Astrocyte of the spinal cord (primary cell): ENCODE measurements at places on chromosomes 3 and 15.

GRCh38 chr3:47280519-47280918, 2.1 kb downstream of the KIF9 start:
- no peak for DNase-seq

GRCh38 chr3:166444336-166444735, 607.1 kb upstream of the BCHE start:
- DNase-seq: no peak

- DNase-seq: peak; percentile 62
Observed at GRCh38 chr15:59691194-59691805, 2.2 kb upstream of the BNIP2 start.

DNA sequence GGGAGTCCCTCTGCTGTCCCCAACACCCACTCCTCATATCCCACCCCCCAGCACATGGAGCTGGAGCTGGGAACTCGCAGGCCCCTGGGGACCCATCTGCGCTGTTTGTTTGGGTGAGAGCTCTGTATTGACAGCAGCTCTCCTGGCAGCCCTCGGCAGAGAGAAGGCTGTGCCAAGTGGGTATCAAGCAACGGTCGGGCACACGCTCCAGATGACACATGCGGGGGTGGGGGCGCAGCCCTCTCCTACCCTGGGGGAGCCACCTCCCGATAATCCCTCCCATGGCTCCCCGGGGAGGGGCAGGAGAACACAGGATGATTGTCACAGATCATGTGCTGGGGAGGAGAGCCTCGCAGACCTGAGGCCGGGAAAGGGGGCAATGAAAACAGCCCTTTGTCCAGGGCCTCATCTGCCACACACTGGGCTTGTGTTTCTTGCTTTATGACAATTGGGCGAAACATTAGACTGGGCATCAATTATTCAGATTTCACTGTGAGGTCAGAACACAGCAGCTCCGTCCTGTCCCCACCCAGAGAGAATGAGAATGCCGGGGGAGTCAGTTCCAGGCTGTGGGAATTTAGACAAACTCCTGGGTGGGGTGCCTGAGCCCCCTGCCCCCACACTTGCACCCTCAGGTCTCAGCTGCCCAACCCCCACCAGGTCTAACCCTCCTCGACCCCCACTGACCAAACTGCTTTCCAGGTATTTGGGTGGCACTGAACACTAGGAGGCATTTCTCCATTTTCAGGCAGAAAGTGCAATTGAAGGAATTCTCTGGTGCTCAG, 46.4 kb upstream of the KLF13 start:
- DNase-seq: no peak

DNA sequence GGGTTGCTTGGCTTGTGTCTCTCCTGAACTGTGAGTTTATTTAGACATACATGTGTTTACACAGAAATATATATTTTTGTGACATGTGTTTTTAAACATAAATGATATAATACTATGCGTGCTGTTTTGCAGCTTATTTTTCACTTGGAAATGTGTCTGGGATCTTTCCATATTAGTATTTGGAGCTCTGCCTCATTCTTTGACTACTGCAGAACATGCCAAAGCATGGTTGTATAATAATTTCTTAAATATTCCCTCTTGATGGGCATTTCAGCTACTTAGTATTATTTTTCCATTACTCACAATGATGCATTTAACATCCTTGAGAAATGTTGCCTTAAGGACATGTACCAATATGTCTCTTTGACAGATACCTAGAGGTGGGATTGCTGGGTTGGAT, 19.5 kb downstream of the ANAPC13 start:
- DNase-seq: no peak

GRCh38 chr15:39468828-39469227, 112.1 kb upstream of the THBS1 start:
- no peak for DNase-seq

DNA sequence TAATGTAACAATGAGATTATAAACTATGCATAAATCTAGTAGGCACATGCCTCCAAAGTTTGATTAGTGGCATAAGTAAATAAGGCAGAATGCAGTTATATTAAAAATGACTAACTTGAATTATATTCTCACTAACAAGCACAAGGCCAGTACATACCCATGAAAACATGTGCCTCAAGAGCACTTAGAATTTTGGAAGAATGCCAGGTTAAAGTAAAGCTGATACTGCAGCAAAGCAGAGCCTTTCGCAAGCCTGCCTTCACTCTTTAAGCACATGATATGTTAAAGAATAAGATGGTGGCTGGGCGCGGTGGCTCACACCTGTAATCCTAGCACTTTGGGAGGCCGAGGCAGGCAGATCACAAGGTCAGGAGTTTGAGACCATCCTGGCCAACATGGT, 49.0 kb downstream of the KBTBD12 start:
- no peak for DNase-seq

- DNase-seq: no peak
Observed at GRCh38 chr3:31724651-31725050, 191.9 kb downstream of the STT3B start.

DNA sequence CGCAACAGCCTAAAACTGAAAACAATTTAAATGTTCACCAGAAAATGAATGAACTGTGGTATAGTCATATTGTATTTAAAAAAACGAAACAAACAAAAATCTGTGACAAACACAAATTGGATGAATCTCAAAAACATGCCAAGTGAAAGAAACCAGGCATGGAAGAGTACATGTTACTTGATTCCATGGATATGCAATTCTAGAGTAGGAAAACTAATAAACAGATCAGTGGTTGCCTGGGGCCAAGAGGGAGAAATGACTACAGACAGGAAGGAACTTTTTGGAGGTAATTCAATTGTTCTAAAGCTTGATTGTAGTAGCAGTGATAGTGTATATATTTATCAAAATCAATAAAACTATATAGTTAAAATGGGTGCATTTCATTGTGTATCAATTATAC, 16.8 kb downstream of the UBE3A start:
- no peak for DNase-seq

- no peak for DNase-seq
Observed at GRCh38 chr3:117545484-117545883, 835.9 kb downstream of the TUSC7 start.

DNA sequence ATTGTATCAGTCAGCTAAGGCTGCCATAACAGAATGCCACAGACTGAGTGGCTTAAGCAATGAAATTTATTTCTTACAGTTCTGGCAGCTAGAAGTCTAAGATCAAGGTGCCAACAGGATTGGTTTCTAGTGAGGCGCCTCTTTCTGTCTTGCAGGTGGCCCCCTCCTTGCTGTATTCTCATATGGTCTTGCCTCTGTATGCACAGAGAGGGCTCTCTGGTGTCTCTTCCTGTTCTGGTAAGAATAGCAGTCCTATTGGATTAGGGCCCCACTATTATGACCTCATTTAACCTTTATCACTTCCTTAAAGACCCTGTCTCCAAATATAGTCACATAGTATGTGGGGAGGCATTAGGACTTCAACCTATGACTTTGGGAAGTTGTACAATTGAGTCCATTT, 253.9 kb downstream of the EDEM1 start:
- no peak for DNase-seq

DNA sequence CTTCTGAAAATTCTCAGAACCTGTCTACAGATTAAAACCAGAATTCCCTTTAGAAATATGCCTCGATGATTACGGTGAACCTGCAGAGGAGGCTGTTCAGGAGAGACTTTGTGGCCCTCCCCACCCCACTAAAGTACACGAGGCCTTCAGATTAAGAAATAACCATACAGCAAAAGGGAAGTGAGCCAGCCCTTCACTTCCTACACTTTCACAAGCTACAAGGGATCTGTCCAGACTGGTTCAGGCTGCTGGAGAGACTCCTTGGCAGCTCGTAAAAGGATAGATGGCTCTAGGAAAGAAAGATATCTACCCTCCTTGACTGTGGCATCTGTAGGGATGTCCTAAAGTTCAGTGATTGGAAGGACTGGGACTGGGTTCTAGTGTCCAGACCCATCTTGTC, 102.6 kb downstream of the ALDH1A2 start:
- DNase-seq: no peak

GRCh38 chr3:157672061-157672460, 168.8 kb upstream of the VEPH1 start:
- no peak for DNase-seq

- no peak for DNase-seq
Observed at GRCh38 chr3:194054540-194054939, 81.4 kb upstream of the HES1 start.

- DNase-seq: no peak
Observed at GRCh38 chr3:134625462-134625861, 25.4 kb downstream of the KY start.

GRCh38 chr3:78613421-78613879, 1154.3 kb downstream of the ROBO1 start:
- DNase-seq: no peak

DNA sequence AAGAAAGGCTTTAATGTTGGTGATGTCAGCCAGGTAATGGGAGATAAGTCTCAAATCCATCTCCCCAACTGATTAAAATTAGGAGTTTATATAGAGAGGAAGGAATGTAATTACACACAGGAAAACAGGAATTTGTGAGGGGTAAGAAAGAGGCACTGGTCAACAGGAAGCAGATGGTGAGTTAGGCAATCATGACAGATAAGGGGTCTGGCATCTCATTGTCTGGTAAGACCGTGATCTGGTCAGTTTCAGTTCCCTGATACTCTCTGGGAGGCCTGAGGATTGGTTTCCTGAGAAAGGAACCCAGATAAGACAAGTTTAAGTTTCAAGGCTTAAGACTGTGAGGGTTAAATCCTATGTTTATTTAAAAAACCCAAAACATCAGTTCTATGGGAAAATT, 414.7 kb upstream of the ARRDC4 start:
- DNase-seq: no peak

GRCh38 chr3:120646771-120647432, 35.1 kb downstream of the HGD start:
- no peak for DNase-seq

GRCh38 chr15:98382139-98382538, 266.2 kb upstream of the IGF1R start:
- DNase-seq: no peak

GRCh38 chr3:78857494-78858111, 910.2 kb downstream of the ROBO1 start:
- no peak for DNase-seq

GRCh38 chr15:61086012-61086411, 143.1 kb downstream of the RORA start:
- DNase-seq: no peak

GRCh38 chr3:102532901-102533300, 98.1 kb downstream of the ZPLD1 start:
- no peak for DNase-seq

DNA sequence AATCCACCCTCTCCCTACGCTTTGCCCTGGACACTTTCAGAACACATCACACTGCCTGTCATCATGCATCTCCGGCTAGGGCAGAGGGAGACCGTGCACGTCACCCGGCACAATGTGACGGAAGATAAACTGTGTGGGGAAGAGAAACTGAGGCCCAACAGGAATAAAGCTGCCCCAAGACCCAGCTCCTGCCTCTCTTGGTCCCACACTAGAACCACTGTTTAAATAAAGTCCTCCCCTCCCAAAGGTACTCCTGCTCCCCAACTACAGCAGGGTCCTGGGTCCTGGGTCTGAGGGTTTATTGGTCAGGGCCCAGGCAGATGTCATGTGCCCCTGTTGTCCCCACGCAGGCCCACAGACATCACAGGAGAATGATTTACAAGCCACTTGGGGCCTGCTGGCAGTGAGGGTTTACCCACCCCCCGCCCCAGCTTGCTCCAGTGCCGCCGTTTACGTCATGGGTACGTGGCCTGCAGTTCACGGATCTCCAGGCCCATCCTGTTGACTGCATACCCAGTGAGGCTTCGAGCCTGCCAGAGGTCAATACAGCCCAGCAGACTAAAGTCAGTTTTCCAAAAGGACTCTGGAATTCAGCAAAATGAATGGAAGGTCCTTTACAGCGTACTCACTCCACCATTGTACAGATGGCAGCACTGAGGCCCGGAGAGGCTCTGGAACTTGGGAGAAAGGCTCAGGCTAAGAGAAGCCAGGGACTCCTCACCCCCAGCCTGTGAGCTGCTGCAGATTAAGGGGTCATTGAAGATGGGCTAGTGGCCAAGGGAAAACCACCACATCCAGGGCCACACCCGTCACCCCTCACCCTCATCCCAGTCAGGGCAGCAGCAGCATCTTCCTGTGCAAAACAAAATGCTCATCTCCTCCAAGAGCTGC, 23.2 kb downstream of the ALS2CL start:
- no peak for DNase-seq

GRCh38 chr3:105377716-105378115, 11.0 kb downstream of the ALCAM start:
- DNase-seq: no peak

GRCh38 chr3:15403965-15404364, 23.4 kb downstream of the METTL6 start:
- DNase-seq: no peak

GRCh38 chr15:59268168-59268851, 61.7 kb downstream of the LDHAL6B start:
- peak; percentile 73 for DNase-seq

GRCh38 chr3:175340338-175341015, 481.3 kb downstream of the NAALADL2 start:
- DNase-seq: no peak

GRCh38 chr15:47803767-47804166, 86.5 kb downstream of the SEMA6D start:
- DNase-seq: no peak

DNA sequence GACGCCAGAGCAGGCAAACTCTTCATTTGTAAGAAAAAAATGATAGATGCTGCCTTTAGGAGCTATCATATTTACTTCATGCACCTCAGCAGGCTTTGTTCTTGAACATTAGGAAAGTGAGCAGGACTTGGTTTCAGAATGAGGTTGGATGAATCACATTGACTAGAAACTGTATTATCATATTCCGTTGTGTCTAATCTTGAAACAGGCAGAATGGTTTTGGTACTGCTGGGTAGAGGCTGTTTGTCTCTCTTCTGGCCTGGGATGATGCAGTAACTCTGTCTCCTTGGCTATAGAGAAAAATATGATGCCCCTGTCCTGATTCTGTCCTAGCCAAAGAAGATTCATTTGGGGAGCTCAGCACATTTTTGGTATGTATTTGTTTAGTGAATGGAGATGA, 344.2 kb upstream of the GRM7 start:
- no peak for DNase-seq

GRCh38 chr3:98731720-98732285, 31.3 kb upstream of the ST3GAL6 start:
- DNase-seq: peak; percentile 5

DNA sequence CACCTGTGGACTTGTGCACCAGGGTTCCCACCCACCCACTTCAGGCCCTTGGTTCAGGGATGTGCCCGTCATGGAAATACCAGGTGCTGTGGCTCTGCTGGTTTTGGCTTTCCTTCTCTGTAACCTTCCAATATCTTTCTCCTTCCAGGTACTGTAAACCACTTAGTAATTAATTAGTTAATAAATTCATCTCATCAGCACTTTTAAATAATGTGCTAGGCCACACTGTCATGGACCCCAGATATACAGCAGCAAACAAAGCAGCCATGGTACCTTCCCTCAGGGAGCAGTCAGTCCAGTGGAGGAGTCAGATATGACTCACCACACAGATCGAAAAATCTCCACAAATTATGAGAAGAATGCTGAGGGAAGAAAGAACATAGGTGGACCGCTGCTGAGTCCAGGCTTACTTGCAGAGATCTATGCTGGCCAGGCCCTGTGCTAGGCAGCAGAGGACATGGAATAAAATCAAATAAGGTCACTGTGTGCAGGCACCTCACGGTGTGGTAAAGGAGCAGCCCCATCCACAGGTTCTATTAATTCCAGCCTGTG, 6.8 kb upstream of the GATA2 start:
- no peak for DNase-seq

GRCh38 chr3:108387063-108387462, 90.7 kb downstream of the HHLA2 start:
- DNase-seq: no peak
